Sigmoid colon (tissue), 7 donors: ENCODE measurements at places on chromosomes 16 and 17. TPM values are rescaled to one million over a fixed set of nuclear protein-coding genes. Genes with fewer than 3 reads are reported as not detected.

C16orf86 gene
- total RNA-seq: 8.6 TPM

TUBG1 gene
- 25.7 TPM for total RNA-seq

SBK1 gene
- total RNA-seq: not detected

SCNN1G gene
- not detected for total RNA-seq

DBNDD1 gene
- 2.0 TPM for total RNA-seq

ZG16B gene
- total RNA-seq: not detected

METTL26 gene
- 101 TPM for total RNA-seq

ARHGAP23 gene
- 42.1 TPM for total RNA-seq

KRTAP2-3 gene
- not detected for total RNA-seq

CNTNAP1 gene
- total RNA-seq: 7.4 TPM

TSNAXIP1 gene
- 1.7 TPM for total RNA-seq

GHDC gene
- total RNA-seq: 39.3 TPM

TLCD1 gene
- 0.66 TPM for total RNA-seq

TMC8 gene
- 2.8 TPM for total RNA-seq

ACSM2A gene
- total RNA-seq: not detected

ZNF263 gene
- total RNA-seq: 27.5 TPM

ALKBH5 gene
- total RNA-seq: 107 TPM

CCL1 gene
- not detected for total RNA-seq

PRR35 gene
- not detected for total RNA-seq
